DMS153 (cell line): ENCODE measurements at places on chromosomes 6 and 20.

GRCh38 chr20:31256959-31257358, 505 bp upstream of the DEFB115 start:
- DNase-seq, result no peak

- no peak for DNase-seq
Measured at GRCh38 chr6:142207265-142207877, 60.3 kb downstream of the VTA1 start.

GRCh38 chr20:41798930-41799502, 180.8 kb upstream of the CHD6 start:
- DNase-seq, result no peak

DNA sequence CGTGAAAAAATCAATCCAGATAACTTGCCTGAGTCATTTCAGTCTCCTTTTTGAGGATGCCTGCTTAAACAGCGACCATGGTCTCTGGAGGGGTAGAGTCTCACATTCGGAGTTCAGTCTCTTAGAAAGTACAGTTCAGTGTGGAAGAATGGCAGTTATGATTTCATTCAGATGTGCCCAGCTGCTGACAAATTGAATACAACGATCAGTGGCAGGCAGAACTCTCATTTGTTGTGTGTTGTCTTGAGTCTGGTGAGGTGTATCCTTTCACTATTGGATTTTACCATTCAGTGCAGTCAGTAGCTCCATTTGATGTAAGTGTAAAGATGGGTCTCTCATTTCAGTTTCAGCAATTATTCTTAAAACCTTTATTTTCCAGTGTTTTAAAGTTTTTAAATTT, 639 bp upstream of the TULP4 start:
- DNase-seq, result no peak

GRCh38 chr20:31630187-31630790, 7.4 kb upstream of the COX4I2 start:
- no peak for DNase-seq

- no peak for DNase-seq
Measured at GRCh38 chr6:101086473-101086872, 205.3 kb upstream of the ASCC3 start.

DNA sequence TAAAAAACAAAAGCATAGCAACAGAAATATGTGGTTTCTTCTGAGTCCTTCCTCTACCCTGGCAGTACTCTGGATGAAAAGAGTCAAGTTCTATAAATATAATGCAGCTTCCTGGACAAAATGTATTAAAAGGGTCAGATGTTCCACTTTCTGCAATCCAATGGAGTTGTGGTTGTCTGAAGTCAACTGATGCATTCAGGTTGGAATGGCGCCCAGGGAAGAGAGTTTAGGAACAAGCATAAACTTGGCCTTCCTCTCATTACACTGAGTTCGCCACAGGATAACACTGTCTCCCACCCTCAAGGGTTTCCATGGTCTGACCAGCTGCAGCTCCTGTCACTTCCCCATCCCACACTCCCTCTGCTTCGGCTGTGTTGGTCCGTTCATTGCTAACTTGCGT, 66.4 kb downstream of the PLEKHG1 start:
- DNase-seq, result no peak

GRCh38 chr6:46584586-46584985, 68.0 kb downstream of the CYP39A1 start:
- no peak for DNase-seq

- no peak for DNase-seq
Measured at GRCh38 chr20:23363257-23363649, 1.3 kb downstream of the GZF1 start.

DNA sequence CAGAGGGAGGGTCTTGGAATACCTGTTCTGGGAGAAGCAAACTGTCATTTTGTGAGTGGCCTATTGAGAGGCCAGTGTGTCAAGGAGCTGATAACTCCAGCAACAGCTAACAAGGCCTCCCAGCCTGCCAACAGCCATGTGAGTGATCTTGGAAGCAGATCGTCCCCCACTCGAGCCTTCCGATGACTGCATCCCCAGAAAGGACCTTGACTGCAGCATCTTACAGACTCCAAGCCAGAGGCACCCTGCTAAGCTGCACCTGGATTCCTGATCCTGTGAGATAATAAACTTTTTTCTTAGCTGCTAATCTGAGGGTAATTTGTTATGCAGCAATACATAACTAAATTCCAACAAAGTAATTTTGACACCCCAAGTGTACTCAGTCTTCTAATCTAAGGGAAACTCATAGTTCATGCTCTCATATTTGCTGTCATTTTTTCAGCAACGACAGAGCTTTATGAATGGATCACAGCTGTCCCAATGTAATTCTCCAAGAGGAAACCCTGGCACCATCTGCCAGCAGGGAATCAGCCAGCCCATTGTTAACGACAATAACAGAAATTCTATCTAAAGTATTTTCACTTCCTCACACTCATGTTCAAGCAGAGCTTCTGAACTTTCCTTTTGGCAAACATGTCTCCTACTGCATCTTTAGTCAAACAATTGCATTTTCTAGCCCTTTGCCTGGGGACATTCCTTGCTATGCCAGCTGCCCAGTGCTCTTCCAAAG, 470.2 kb upstream of the BTBD3 start:
- DNase-seq, result no peak

DNA sequence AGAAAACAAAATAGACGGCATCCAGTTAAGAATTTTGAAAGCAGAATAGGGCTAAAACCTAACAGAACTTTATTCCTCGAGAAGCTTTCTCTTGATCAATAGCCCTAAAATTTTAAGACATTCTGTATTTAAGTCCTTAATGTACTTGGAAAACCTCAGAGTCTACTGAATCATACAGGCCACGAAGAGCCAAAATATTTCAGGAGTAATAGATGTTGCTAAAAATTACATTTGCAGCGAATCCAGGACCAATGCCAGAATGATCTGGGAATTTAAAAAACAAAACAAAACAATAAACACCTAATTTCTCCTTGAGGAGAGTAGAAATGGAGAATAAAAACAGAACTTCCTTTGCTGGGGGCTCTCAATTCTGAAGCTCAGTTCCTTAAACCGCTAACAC, 23.3 kb downstream of the ATXN1 start:
- DNase-seq, result no peak

GRCh38 chr6:87714093-87714842, 12.2 kb upstream of the AKIRIN2 start:
- no peak for DNase-seq

DNA sequence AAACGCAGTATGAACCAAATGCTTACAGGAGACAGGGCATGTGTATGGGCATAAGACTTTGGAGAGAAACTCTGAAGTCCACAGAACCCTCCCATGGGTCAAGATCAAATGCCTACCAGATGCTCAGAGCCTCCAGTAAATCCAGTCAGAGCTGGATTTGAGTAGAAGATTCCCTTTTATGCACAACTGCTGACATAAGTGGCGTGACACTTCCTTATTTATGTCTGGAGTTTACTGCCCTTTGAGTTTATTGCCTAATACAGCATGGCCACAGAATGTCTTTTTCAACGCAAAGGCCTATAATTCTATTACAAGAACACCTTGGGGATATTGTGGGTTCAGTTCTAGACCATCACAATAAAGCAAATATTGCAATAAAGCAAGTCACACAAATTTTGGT, 220.0 kb upstream of the FOXQ1 start:
- DNase-seq, result no peak

GRCh38 chr6:142879527-142879926, 65.4 kb downstream of the HIVEP2 start:
- DNase-seq, result no peak

DNA sequence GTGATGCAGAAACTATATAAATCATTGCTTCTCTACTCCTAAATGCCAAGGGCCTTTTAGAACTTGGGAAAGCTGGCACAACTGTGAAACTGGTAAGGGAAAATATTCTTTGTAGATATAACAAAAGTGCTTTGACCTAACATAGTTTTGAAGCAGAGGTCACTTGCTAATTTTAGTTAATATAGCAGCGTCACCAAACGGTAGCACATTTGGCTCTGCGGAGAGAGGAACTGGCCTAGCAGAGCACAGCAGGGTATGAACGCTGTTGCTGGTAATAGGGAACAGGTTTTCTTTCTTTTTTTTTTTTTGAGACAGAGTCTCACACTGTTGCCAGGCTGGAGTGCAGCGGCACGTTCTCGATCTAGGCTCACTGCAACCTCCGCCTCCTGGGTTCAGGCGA, 67.4 kb downstream of the ECT2L start:
- DNase-seq, result no peak

GRCh38 chr6:106558364-106558763, 70.9 kb downstream of the RTN4IP1 start:
- no peak for DNase-seq

DNA sequence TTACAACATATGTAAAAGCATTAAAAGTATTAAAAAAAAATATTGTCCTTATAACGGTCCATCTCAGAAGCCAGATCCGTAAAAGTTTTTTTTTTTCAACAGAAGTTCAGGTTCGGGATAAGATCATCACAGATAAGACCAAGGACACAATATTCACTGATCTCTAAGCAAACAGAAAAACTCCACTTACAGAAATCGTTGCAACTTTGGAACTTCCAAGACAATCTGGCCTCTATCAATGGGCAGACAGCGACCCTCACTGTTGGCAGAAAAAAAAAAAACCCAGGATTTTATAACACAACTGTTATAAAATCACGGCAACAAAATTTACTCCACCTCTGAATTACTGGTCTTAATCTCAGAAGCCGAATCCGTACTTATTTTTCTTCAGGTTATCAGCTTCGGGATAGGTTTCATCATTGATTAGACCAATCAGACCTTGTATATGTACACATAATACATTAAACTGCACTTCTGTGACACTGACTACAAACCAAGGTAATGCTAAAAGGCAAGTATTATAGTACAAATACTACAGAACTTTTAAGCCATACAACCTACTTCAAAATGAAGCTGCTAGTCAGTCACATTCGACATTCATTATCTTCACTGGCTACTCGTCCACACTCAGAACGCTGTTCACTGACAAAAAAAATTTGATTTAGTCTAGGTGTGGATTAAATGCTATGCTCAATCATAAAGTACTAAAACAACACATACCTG, 34.7 kb upstream of the SYNCRIP start:
- DNase-seq, result no peak

GRCh38 chr6:37316071-37316470, 37.7 kb upstream of the RNF8 start:
- DNase-seq, result no peak

DNA sequence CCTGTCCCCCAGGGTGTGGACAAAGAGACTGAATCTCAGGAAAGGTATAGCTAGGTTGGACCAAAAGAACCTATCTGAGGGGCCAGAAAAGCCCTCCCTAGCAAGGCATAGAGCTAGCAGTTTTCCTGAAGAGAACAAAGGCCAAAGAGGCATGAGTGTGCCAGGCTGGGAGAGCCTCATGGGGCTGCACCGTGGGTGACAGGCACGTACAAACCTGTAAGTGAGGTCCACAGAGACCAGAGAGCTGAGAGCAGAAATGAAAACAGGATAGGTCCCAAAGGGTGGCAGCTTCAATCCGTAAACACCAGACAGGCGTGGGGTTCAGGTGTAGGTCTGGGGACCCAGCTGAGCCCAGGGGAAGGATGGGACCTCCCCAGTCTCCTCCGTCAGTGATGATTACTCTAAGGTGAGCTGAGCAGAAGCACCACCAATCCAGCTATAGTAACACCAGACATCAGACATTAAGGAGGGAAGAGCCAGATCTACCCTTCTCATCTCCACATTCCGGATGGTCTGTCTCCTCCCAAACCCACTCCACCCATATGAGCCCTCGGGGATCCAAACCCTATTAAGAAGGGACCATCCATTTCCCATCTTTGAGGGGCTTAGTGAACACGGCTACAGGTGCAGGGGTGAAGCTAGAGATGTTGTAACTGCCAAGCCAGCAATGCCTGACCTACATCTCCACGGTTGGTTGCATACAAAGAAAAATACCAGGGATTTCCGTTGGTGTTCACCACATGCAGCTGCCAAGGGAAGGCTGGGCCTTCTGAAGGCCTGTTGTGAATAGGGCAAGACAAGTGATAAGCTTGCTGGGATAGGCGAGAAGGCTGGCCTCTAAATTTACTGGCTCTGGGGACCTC, 38.3 kb downstream of the BCL2L1 start:
- no peak for DNase-seq

GRCh38 chr6:72712910-72713309, 91.0 kb downstream of the KCNQ5 start:
- DNase-seq, result no peak

DNA sequence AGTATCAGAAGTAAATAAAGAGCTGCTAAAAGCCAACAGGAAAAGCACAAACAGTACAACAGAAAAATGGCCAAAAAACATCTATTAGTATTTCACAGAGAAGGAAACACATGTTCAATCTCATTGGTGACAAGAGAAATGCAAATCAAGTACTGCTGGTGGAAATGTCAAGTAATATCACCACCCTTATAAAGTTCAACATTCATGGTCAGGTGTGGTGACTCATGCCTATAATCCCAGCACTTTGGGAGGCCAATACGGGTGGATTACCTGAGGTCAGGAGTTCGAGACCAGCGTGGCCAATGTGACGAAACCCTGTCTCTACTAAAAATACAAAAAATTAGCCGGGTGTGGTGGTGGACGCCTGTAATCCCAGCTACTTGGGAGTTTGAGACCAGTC, 42.8 kb downstream of the ESF1 start:
- DNase-seq, result no peak

DNA sequence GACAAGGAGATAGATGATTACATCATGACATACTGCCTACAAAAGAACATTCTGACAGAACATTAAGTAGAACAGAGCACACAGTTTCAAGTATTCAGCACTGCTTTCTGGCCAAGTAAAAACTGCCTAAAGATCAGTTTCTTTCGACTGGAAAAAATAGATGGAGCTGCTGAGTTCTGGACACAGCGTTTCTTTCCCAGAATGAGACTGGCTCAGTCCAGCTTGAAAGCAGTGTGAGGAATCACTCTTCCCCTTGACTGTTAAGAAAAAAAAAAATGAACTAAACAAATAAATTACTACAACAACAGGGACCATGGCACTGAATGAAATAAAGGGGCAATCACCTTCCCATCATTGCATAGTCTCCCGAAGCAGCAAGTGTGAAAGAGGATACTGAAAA, 4.4 kb upstream of the LYRM2 start:
- no peak for DNase-seq

DNA sequence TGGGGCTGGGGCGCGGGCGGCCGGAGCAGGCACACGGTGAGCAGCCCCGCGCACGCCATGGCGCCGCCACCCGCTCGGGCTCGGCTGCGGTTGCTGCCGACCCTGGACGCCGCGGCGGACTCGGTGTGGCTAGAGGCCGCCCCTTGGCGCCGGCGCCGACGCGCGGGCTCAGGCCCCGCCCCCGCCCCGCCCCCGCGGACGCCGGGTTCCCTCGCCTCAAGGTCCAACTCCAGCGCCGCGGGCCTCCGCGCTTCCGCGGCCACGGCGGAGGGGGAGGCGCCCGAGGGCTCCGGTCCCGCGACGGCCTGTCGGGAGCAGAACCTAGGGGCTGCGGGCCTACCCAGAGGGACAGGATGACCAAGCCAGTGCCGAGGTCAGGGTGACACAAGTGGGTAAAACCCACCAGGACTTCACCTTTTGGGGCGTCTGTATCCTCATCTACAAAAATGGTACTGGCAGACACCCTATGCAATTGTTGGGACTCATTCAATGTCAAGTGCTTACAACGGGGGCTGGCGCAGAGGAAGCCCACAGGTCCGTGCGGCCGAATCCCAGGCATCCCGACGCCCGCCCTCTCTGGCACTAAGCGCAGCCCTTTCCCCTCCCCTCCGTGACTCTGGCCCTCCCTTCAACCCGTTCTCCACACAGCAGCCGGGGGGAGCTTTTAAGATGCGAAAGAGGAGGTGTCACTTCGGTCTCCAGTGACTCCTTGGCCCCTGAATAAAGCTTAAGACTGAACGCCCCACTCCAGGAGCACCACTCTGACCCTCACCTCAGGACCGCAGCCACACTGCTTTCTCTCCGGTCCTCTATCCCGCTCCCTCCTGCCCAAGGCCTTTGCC, at the start of gene NECAB3:
TSS of gene NECAB3 (minus strand) at position 135 of the 842 bp plus-strand sequence. CDS start at position 59, 76 bp downstream.
- DNase-seq, result peak; percentile 52

GRCh38 chr6:4291453-4292403, 156.4 kb upstream of the ECI2 start:
- DNase-seq, result no peak
